Type B pancreatic cell (in vitro differentiated cells): ENCODE measurements at places on chromosomes 16 and 17.
A peak's percentile ranks its signal among the peaks of the same experiment; 100 is the strongest.

DNA sequence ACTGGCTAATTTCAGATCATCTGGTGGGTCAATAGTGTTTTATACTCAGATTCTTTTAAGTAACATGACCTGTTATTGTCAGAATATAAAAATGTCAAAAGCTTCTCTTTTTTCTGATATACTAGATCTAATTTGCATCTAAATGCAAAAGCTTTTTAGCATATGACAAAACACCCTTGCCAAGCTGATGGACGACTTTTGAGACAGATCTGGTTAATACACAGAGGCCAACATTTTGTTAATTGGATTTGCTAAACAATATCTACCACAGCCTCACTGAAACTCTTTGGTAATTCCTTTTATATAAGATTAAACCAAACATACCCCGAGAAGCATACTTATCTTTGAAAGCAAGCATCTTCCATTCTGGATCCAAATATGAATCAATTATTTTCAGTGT, 10.3 kb upstream of the NOL11 start:
- H3K4me3 ChIP-seq, result no peak overlapping the region
- no peaks in the 10 kb centered on the region for H3K4me1 ChIP-seq
- DNase-seq, result no peak
- no peaks in the 10 kb centered on the region for H3K27me3 ChIP-seq
- H3K27ac ChIP-seq, result no peak overlapping the region
- H3K36me3 ChIP-seq, result no peaks in the 10 kb centered on the region

GRCh38 chr17:44548376-44549230, 8.7 kb upstream of the FZD2 start:
- H3K27me3 ChIP-seq, result peaks cover 3% of the 10 kb centered on the region
- H3K4me3 ChIP-seq, result no peak overlapping the region
- peak overlapping the region; percentile 67 for H3K27ac ChIP-seq

GRCh38 chr17:72775919-72776318, 316.6 kb downstream of the SLC39A11 start:
- H3K4me3 ChIP-seq, result no peak overlapping the region
- H3K27me3 ChIP-seq, result no peaks in the 10 kb centered on the region
- H3K27ac ChIP-seq, result no peak overlapping the region

GRCh38 chr16:4376126-4376892, 4.7 kb downstream of the VASN start:
- no peak overlapping the region for H3K27ac ChIP-seq
- peak overlapping the region; percentile 66 for H3K4me3 ChIP-seq
- H3K27me3 ChIP-seq, result no peaks in the 10 kb centered on the region
- no peaks in the 10 kb centered on the region for H3K36me3 ChIP-seq
- no peak for DNase-seq

- H3K36me3 ChIP-seq, result no peaks in the 10 kb centered on the region
- no peaks in the 10 kb centered on the region for H3K27me3 ChIP-seq
- H3K27ac ChIP-seq, result no peak overlapping the region
- H3K4me1 ChIP-seq, result no peaks in the 10 kb centered on the region
Measured at GRCh38 chr16:770411-770810, 9.9 kb downstream of the MSLN start.

DNA sequence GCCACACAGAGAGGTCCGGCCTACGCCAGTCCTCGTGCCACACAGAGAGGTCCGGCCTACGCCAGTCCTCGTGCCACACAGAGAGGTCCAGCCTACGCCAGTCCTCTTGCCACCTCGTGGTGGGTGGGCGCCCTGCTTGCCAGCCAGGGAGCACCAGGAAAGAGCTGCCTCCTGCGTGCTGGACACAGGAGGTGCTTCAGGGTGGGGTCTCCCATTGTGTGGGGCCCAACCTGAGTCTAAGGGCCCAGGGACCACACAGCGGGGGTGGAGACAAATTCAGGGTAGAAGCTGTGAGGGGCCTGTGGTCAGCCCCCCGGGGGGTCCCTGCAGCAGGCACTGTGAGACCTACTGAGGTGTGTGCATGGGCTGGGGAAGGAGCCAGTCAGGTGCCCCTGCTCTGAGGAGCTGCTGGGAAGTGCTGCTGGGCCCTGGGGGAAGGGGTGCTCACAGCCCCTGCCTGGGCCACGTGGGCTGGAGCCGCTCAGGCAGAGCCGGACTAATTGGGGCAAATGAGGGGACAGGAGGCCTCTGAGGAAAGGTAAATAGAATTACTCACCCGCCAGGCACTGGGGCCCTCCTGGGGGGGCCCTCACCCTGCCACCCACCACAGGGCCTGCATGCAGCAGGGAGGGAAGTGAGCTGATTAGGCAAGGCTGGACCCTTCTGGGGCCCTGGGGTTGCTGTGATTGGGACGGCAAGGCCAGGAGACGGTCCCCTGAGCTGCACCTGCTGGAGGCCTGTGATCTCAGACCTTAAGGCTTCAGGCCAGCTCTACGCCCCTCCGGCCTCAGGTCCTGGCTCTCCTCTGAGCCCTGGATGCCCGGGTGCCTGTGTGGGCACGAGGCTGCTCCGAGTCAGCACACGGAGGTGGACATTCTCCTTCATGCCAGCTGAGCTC, 11.0 kb downstream of the GCGR start:
- H3K36me3 ChIP-seq, result no peaks in the 10 kb centered on the region
- H3K4me1 ChIP-seq, result peaks cover 7% of the 10 kb centered on the region
- no peak overlapping the region for H3K4me3 ChIP-seq
- H3K27me3 ChIP-seq, result peaks cover 6% of the 10 kb centered on the region
- no peak overlapping the region for H3K27ac ChIP-seq

- H3K27me3 ChIP-seq, result no peaks in the 10 kb centered on the region
- no peak for DNase-seq
- H3K4me3 ChIP-seq, result no peak overlapping the region
- peaks cover 60% of the 10 kb centered on the region for H3K4me1 ChIP-seq
Measured at GRCh38 chr16:81457326-81458133, 12.9 kb downstream of the CMIP start.

- no peaks in the 10 kb centered on the region for H3K36me3 ChIP-seq
- H3K4me1 ChIP-seq, result peaks cover 24% of the 10 kb centered on the region
- H3K27me3 ChIP-seq, result peaks cover 33% of the 10 kb centered on the region
- H3K27ac ChIP-seq, result no peak overlapping the region
Measured at GRCh38 chr17:56638591-56639051, 45.1 kb downstream of the NOG start.

DNA sequence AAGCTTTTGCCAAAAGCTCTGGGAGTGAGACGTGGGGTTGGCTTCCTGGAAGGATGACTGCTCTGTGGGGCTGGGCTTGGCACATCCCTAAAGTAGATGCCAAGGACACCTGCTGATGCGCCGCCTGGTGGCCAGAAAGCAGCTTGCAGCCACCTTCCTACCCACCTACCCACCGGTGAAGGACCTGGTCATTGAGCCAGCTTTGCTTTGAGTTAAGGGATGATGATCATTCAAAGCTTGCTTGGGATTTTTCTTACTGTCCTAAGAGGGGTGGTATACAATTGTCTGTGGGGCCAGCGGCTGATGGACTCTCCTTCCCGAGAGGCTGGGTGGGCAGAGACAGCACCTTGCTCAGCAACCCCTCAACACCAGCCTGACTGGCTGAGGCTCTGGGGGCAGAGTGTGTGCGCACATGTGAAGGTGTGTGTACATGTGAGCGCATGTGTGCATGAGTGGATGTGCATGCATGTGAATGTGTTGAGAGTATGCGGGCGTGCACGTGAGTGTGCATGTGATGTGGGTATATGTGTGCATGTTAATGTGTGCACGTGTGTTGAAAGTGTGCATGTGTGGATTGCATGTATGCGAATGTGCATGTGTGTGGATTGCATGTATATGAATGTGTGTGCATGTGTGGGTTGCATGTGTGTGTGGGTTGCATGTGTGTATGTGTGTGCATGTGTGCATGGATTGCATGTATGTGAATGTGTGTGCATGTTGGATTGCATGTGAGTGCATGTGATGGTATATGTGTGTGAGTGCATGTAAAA, 18.6 kb downstream of the C1QTNF1 start:
- DNase-seq, result no peak
- no peak overlapping the region for H3K27ac ChIP-seq
- peaks cover 18% of the 10 kb centered on the region for H3K27me3 ChIP-seq
- H3K36me3 ChIP-seq, result no peaks in the 10 kb centered on the region
- H3K4me1 ChIP-seq, result peaks cover 10% of the 10 kb centered on the region

DNA sequence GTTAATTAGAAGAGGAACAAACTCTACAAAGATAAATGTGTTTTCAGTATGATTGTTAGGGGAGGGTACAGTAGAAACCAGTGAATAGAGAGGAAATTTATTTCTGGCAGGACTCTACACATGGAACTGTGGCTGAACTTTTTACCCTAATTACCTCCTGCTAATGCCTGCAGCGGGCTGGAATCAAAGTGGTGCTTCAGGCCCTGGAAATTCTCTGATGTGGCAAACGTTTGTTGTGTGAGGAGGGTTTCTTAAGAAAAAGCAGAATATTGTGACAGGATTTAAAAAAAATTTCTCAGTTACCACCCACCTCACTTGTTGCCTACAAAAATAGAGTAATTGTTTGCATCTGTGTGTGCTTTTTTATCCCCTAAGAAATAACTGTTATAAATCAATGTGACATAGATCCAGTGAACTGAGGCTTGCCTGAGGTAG, 154.5 kb downstream of the BCAS3 start:
- H3K27ac ChIP-seq, result no peak overlapping the region
- DNase-seq, result no peak
- H3K4me3 ChIP-seq, result no peak overlapping the region
- H3K27me3 ChIP-seq, result no peaks in the 10 kb centered on the region
- peaks cover 11% of the 10 kb centered on the region for H3K4me1 ChIP-seq
- no peaks in the 10 kb centered on the region for H3K36me3 ChIP-seq

DNA sequence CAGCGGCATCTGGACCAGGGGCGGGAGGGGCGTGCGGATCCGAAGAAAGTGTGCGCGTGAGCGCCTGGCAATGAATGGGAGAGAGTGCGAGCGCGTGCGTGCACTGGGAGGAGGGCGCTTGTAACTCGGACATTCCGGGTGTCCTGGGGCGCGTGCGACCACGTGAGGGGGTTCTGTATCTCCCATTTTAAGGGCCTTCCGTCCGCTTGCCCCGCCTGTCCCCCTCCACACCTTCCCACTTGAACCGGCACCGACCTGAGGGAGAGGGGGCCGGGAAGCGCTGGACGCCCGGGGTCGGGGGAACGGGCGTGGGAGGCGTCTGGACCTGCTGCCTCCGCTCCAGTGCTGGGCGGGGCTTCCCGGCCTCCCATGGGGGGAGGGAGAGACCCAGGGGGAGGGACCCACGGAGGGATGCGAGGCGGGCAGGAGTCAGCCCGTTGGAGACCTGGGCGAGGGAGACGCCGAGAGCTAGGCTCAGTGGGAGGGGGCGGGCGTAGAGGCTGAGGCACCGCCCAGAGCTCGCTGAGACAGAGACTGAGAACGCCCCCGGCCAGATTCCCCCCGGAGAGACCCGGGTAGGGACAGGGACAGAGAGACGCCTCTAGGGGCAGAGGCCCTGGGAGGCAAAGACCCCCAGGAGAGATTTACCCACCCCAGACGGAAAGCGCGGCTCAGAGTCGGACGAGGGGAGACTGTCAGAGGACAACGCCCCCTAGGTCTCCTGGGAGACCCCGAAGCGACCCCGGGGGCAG, at the start of gene KREMEN2:
Gene KREMEN2 (plus strand): TSS at position 553 of the 752 bp plus-strand sequence. CDS start 246 bp downstream, outside the sequence.
- peaks cover 22% of the 10 kb centered on the region for H3K27me3 ChIP-seq
- H3K36me3 ChIP-seq, result no peaks in the 10 kb centered on the region

DNA sequence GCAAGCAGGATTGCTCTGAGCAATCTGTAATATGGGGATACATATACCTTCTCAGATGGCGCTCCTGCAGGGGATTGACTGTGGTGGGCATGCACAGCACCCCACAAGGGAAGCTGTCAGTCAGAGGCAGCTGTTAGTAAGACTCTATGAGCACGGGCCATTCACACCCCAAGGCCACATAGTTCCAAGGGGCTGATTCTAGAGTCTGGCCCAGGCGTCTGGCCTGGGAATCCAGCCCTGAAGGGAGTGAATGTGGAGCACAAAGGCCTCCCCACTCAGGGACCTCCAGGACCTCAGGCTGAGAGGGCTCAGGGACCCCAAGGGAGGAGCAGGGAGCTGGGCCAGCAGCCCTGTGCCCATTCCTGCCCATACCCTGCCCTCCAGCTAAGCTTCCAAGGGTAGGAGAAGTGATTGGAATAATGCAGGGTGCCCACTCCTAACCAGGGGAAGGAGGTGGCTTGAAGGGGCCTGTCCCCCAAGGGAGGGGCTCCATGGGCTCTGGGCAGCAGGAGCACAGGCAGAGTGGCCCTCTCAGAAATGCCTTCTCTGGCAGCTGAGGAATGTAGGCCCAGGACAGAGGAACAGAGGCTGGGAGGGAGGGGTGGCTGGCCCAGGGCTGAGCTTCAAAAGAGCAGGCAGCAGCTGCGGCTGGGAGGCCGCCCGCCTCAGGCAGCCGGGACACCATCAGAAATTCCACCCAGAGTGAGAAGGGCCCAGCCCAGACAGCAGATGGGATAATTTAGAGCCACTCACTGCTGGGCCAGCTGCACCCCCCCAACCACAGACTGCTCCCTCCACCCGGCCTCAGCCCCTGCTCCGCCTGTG, 48.9 kb upstream of the MRPS23 start:
- H3K36me3 ChIP-seq, result no peaks in the 10 kb centered on the region
- H3K4me3 ChIP-seq, result peak overlapping the region; percentile 17
- peak overlapping the region; percentile 84 for H3K27ac ChIP-seq
- no peak for DNase-seq
- H3K27me3 ChIP-seq, result no peaks in the 10 kb centered on the region

GRCh38 chr17:66715745-66716156, 119.2 kb upstream of the CACNG5 start:
- DNase-seq, result no peak
- no peaks in the 10 kb centered on the region for H3K36me3 ChIP-seq
- H3K27me3 ChIP-seq, result no peaks in the 10 kb centered on the region
- H3K4me3 ChIP-seq, result peak overlapping the region; percentile 3
- H3K27ac ChIP-seq, result no peak overlapping the region

DNA sequence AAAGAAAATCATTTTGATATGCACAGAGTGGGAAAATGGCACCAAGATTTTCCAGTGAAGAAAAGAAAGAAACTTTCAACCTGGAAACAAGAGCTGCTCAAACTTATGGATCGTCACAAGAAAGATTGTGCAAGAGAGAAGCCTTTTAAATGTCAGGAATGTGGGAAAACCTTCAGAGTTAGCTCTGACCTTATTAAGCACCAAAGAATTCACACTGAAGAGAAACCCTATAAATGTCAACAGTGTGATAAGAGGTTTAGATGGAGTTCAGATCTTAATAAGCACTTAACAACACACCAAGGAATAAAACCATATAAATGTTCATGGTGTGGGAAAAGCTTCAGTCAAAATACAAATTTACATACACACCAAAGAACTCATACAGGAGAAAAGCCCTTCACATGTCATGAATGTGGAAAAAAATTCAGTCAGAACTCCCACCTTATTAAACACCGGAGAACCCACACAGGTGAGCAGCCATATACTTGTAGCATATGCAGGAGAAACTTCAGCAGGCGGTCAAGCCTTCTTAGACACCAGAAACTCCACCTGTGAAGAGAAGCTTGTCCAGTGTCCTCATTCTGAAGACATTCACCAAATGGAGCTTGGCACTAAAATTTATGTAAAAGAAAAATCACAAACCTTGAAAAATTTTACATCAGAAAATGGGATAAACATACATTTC, 12.2 kb downstream of the ZNF75A start:
- H3K27me3 ChIP-seq, result no peaks in the 10 kb centered on the region
- H3K36me3 ChIP-seq, result peaks cover 69% of the 10 kb centered on the region
- H3K4me1 ChIP-seq, result no peaks in the 10 kb centered on the region
- peak overlapping the region; percentile 23 for H3K4me3 ChIP-seq
- no peak overlapping the region for H3K27ac ChIP-seq

- peak overlapping the region; percentile 93 for H3K4me3 ChIP-seq
- H3K36me3 ChIP-seq, result peaks cover 10% of the 10 kb centered on the region
- H3K27ac ChIP-seq, result peak overlapping the region; percentile 83
Measured at GRCh38 chr16:58197314-58198012, 443 bp downstream of the CSNK2A2 start.
